ENCODE measurements at places on chromosomes 7 and 10.

DNA sequence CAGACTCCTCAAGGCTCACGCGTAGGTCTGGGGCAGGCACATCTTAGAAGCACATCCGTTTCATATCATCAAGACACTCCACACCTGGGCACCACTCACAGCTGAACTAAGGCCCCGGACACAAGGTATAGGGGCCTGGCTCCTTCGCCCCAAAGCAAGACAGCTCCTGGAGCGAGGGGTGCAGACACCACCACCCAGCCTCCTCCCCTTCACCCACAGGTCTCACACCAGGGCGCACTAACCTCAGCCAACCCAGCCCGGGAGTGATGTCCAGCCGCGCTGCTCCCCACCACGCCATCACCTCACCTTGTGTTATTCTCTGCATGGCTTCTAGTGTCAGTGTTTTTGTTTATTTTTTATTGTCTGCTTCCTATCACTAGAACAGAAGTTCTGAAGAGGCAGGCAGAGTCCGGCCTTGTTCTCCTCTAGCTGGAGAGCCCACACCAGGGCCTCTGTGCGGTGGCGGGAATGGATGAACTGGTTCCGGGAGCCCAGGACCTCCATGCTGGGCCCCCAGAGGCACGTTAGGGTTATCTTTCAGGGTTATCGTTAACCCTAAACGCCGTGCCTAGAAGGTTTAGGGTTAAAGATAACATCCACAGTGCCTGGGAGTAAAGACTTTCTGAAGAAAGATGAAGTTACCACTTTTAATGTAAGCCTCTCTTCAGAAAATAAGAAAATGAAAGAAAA is 21.8 kb downstream of the BRI3 start:
- no peak for DNase-seq

DNA sequence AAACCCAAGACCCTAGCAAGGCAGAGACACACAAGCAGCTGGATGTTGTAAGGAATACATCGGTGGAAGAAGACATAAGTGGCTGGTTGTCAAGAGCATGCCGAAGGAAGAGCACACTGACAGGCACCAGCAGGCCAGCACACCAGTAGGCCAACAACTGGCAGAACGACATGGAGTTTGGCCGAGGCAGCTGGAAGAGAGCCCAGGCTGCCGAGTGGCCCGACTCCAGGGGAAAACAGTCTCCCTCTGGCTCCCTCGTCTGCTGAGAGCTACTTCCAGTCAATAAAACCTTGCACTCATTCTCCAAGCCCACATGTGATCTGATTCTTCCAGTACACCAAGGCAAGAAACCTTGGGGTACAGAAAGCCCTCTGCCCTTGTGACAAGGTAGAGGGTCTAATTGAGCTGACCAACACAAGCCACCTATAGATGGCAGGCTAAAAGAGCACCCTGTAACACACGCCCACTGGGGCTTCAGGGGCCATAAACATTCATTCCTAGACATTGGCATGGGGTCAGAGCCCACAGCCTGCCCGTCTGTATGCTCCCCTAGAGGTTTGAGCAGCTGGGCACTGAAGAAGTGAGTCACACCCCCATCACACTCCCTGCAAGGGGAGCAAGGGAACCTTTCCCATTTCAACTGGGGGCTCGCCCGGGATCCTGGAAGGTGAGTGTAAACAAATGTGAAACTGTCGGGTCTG is 14.7 kb upstream of the TNS3 start:
- DNase-seq, result no peak

DNA sequence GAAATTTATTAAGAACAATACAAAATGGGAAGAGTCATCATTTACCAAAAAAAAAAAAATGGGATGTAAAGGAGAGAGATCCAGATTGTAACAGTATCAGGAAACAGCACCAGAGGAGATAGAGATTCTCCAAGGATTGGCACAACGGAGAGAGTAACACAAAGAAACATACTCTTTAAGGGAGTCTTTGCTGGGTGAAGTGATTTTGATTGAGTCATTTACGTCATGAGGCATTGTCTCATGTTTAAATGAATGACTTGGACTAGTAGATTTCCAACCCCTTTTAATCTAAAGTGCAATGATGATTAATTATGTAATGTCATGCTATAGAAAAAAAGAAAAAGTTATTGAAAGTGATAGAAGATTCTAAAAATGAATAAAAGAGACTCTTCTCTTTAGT is 68.8 kb downstream of the ITGB8 start:
- DNase-seq, result no peak

GRCh38 chr7:81013083-81013817 is 94.4 kb upstream of the SEMA3C start:
- no peak for DNase-seq

DNA sequence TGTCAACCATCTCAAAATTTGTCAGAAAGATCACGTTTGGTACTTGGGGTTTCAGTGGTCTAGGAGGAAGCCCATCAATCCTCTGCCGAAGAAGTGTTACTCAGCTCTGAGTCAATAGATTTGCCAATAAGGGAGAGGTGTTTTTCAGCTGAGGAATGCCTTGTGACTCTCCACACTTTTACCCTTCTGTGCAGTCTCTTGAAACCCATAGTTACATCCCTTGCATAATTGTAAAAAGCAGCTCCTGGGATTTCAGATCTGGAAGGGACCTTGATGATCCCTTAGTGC is 47.5 kb downstream of the INSYN2A start:
- DNase-seq, result no peak

DNA sequence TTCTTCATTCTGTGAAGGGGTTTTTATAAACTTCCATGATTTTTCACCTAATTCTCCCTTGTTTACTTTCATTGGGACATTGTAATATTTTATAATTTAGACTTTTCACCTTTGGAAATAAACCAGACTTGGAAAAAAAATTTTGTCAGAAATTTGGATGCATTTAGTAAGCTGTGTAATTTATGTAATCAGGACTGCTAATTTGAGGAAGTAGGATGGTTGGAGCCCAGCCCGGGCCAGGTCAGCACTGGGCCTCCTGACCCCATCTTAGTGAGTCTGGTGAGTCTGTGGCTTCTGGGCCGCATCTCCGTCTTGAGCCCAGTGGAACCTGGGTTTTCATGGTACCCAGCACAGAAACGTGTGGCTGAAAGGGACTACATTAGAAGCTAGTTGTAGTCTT is 27.6 kb upstream of the ZNF32 start:
- DNase-seq, result no peak

- DNase-seq, result no peak
Measured at GRCh38 chr10:67079126-67079525, 153.3 kb downstream of the LRRTM3 start.

DNA sequence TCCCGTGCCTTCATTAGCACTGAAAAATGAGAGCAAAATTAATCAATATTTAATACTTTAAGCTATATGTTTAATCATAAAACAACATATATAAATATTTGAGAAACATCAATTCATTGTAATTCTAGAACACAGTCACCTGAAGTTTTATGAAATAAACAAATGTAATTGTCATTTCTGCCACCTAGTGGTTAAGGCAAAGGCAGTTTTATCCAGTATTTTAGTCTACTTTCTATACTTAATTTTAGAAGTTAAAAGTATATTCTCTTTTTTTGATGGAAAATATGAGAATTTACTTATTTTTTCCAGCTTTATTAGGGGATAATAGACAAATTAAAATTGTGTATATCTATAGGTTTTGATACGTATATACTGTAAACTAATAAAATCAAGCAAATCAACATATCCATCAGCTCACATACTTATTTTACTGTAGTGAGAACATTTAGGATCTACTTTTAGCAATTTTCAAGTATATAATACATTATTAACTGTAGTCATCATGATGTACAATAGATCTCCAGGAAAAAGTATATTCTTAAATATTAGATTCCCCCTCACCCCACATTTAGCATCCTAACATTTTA is 16.9 kb downstream of the PCGF6 start:
- no peak for DNase-seq

GRCh38 chr7:141016349-141016748 is 1.6 kb upstream of the MRPS33 start:
- DNase-seq, result no peak

- DNase-seq, result no peak
Measured at GRCh38 chr10:55400075-55400849, 599.2 kb upstream of the PCDH15 start.

GRCh38 chr10:70480239-70480861 is 1.8 kb downstream of the PALD1 start:
- peak; percentile 65 for DNase-seq

DNA sequence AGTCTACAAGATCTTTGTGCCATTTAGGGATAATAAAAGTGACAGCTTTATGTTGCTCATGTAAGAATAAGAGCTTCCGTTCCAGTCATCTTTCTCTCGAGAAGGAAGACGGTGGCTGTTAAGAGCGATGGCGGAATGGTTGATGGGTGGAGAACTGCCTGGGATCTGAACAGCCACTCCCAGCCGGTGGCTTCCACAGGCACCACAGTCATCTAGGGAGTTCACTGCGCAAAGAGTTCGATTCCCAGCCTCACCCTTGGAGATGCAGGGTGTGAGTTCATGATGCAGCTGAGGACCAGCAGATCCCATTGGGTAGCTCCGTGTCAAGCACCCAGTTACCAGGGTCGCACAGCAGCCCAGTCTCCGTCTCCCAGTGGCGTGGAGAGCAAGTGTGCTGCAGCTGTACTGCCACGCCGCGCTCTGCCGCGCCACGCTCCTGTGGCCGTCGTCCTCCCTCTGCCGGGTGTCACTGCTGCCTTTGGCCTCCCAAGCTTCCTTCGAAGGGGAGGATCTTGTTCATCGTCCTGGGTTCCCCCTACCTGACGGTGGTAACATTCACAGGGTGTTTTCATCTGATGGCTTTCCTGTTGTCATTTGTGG is 7.8 kb downstream of the SUN1 start:
- no peak for DNase-seq

GRCh38 chr7:148699024-148699781 is 500 bp downstream of the CUL1 start:
- peak; percentile 81 for DNase-seq

GRCh38 chr10:69327463-69328379 is 49.4 kb downstream of the HK1 start:
- DNase-seq, result peak; percentile 63

DNA sequence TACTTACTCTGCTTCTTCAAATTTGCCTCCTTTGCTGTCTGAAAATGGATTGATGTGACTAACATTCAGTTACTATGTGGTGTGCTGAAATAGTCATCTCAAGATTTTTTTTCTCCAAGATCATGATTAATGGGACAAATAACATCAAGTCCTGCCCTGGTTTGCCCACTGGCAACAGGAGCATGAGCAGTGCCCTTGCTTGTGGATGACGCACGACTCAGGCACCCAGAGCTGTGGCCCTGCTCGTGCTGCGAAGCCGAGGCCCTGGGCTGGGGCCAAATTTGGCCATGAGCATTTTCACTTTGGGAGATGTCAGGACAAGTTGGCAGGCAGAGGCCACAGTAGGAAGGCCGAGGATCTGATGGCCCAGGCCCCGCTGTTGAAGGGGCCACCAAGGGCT is 239.8 kb upstream of the IGFBP3 start:
- DNase-seq, result no peak

GRCh38 chr7:120989257-120990220 is 1.0 kb downstream of the CPED1 start:
- no peak for DNase-seq

GRCh38 chr7:16914771-16915170 is 33.0 kb upstream of the AGR3 start:
- DNase-seq, result no peak

DNA sequence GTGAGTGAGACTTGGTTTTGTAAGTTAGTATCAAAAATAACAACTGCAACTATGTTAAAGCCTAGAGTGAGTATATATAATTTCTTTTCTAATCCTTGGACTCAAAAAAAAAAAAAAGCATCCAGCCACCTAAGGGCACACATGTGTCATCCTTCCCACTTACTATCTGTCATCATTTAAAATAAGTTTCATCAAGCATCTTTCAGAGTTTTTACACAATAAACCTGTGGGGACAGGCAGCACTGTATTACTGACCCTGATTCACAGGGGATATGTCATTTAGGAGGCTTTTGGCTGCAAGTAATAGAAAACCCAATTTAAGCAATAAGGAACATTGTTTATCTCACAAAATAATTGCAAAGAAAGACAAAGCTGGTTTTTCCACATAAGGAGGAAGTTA is 32.3 kb upstream of the OSBPL3 start:
- no peak for DNase-seq

- DNase-seq, result no peak
Measured at GRCh38 chr10:78178940-78179339, 145.3 kb downstream of the RPS24 start.

DNA sequence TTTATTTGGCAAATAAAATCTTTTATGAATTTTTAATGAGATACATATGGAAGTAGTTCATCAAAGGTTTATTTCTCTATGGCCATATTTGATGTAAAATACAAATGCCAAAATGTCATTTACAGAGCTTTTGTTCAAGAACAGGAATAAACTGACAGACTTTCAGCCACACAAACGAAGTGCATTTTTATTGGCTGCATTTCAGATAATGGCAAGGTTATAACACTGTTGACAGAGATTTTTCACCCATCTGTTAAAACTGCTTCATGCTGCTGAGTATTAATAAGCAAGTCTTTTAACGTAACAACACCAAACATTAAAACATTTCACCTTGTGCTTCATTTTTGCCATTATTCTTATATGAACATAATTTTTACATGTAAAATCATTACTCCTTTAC is 254.4 kb downstream of the ANKRD7 start:
- DNase-seq, result no peak

- DNase-seq, result no peak
Measured at GRCh38 chr7:47672977-47673381, 91.1 kb upstream of the TNS3 start.

- no peak for DNase-seq
Measured at GRCh38 chr10:58807629-58808022, 295.0 kb downstream of the BICC1 start.

GRCh38 chr7:28195910-28196620 is 15.5 kb upstream of the JAZF1 start:
- no peak for DNase-seq

GRCh38 chr7:4798706-4799235 is 23.3 kb downstream of the AP5Z1 start:
- no peak for DNase-seq

DNA sequence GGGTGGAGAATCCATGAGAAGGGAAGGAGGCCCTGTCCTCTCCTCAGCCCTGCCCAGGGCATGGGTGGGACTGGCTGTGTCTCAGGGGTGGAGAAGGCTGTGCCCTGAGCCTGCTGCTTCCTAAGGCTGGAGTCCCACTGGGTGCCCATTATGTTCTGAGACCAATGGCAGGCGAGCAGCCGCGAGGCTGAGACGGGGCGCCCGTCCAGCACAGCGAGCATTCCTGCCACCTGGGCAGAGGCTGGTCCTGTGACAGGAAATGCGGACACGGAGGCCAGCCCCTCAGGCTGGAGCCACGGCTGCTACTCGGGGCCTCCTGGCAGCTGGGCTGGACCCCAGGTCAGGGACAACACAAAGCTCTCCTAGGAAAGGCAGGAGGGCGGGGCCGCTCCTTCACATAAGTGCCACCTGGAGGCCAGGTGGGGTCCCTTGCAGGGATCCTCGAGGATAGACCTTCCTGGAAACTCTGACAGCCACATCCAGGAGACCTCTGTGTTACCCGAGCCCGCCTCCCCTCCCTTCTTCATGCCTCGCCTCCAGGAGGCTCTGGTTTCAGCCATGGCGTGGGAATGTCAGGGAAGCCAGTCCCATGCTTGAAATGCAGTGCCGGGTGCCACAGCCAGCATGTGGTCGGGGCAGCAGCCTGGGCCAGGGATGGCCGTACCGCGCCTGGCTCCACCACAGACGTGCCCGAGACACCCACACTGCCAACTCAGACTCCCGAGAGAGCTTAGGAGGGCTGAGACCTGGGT is 173.9 kb downstream of the USP6NL start:
- no peak for DNase-seq

- DNase-seq, result peak; percentile 43
Measured at GRCh38 chr7:133081119-133081598, 731 bp downstream of the CHCHD3 start.

All from activated CD4-positive, alpha-beta T cell treated with anti-CD3 and anti-CD28 coated beads for 36 hours (primary cell).